Activated B cell treated with CpG ODN at 0.5 μM for 24 hours (primary cell): ENCODE measurements at places on chromosomes 12 and 14. TPM values are rescaled to one million over a fixed set of nuclear protein-coding genes. Genes with fewer than 3 reads are reported as not detected.

Gene PPFIA2
- total RNA-seq, result not detected in 2 replicates

- no peak for DNase-seq
Measured at GRCh38 chr14:101460986-101461750, 100.1 kb upstream of the DIO3 start.

DNA sequence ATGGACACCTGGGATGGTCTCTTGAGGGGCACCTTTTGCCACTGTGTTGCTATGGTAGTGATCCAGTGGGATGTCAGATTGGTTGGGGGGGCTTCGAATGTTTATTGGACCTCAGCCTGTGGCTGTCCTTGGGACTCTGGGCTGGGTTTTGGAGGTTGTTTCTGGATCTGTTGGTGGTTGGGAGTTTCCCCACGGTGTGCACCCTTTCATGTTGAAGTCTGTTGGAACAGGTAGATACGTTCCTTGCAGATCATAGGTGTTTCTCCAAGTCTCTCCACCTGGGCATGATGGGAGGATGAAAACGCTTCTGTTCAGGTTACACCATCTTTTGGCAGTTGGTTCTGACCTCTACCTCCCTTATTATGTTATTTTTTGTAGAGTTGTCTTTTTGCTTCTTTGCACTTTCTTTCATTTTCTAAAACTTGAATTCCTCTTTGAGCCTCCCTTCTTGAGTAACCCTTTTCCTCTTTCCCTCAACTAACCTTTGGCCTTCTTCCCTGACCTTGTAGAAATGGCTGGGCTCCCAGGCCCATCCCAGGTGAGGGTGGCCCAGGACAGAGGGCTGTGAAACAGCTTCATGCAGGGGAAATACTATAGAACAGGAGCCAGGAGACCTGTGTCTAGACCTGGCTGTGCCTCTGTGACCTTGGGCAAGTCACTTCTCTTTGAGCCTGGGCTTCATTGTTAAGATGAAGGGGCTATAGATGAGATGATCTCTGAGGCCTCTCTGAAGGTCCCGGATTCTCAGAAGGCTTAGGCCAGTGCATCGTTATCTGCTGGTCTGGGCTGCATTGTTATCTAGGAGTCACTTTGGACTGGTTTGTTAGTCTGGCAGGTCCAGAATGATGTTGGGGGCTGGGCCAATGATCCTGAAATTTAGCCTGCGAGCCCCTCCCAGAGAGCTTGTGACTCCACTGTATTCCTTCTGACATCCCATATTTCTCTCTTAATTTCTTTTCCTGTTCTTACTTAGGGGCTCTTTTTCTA is 2.0 kb downstream of the ATN1 start:
- DNase-seq, result no peak

DNA sequence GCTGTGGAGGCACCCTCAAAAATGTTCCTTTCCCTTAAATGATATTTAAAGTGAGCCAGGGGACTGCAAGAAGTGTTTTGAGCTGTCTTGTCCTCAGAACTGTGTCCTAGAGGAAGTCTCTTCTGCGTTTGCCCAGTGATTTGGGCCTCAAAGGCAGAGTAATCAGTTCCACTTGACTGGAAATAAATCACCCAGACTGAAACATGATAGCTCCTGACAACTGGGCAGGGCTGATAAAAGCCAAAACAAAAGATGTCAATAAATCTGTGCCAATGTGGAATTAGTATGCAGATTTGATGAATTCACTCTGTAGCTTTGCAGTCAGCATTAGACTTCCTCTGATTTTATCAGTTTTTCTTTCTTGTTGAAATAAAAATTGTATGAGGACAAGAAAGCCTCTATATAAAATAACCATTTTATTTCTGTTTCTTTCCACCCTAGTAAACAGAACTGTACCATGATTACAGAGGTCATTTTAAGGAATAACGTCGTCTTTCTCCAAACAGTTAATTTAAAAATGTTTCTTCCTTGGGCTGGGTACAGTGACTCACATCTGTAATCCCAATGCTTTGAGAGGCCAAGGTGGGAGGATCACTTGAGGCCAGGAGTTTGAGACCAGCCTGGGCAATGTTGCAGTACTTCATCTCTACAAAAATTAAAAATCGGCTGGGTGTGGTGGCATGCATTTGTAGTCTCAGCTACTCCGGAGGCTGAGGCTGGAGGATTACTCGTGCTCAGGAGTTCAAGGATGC is 180.8 kb downstream of the ERC1 start:
- no peak for DNase-seq

Gene SERPINA5
- total RNA-seq, result not detected in 2 replicates

GRCh38 chr12:93089805-93090569 is 160.9 kb upstream of the EEA1 start:
- DNase-seq, result no peak

Gene LALBA
- not detected in 2 replicates for total RNA-seq

DNA sequence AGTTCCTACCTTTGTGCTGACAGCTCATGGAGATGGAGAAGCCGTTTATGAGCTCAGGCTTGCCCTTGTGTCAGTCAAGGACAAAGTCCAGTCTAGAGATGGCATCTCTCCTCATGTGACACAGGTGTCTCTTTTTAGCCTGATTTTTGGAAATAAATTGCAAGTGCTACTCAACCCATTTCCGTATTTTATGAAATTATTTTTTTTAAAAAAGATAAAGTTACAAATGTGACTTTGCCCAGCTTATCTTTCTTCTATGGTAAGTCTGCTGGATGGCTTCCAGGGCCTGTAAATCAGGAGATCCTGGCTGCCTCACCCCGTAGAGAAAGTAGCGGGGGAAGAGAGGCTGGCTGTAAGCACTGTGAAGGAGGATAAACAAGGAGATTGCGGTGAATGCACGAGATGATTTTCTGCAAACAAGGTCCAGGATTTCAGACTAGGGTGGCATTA is 169.7 kb downstream of the MYRFL start:
- DNase-seq, result no peak

Gene KLRC1
- total RNA-seq, result not detected in 2 replicates

Gene ASPG
- total RNA-seq, result not detected in 2 replicates

DNA sequence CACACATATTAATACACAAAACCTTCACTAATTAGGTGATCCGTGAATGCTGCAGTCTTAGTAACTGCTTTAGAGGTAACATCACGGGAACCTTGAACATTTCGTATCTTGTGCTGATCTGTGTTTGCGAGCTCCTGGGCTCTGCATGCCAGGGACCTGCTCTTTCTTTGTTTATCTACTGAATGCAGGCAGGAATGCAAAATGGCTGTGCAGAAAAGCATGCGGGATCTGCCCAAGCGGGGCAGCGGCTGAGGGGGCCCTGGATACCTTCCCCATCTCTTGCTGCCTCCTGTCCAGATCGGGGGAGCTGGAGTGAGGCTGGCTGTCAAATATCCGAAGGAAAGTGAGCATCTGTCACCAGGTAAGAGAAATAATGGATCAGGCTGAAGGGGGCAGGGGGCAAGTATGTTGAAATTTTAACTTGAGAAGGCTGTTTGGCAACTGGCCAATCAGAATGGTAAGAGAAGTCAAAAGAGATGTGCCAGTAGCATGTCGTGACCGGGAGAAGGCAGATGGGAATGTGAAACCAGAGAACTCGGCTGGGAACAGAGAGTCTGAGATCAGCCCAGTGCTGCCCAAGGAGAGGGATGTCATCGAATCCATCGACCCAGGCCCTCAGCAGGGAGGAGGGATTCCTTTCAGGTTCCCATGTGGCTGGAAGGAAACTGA is 191.4 kb downstream of the TTC7B start:
- DNase-seq, result no peak

DNA sequence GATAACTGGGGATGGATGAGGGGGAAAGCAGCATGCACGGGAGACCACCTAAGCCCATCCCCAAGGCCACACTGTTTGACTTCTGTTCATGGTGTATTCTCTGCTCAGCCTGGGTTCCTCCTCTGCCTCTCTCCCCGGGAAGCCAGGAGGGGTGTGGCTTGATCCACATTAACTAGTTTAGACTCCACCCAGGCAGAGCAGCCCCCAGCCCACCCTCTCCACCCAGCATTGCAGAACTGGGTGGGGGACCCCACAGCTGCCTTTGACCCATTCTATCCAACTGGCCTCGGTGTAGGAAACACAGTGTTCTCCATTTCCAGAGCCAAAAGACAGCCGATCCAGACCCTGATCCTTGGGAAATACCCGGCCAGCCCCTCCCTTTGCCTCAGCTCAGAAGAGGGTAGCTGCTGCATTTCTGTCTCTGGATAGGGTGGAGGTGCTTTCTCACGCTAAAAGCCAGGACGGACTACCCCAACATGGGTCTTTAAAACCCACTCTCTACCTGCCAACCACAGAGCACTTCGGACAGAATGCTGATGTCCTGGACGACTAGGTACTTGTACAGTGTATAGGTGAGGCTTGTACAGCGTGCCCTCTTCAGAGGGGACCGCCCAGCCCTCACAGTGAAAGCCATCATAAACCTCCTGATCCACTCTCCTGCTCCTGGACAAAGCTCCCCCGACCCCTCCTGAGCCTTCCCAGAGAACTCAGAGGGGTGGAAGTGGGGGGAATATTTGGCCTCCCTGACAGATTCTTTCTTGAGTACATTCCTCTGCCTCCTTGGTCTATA is 9.4 kb downstream of the SPRYD3 start:
- DNase-seq, result no peak
